Stimulated activated naive CD8-positive, alpha-beta T cell treated with anti-CD3 and anti-CD28 coated beads, Interleukin-15, Interleukin-2, amounts not matched to agents 100 U/mL and 50 U/mL, for 24 hours (primary cell): ENCODE measurements at places on chromosomes 6 and 20.

GRCh38 chr6:118869350-118869749, 24.6 kb upstream of the ASF1A start:
- DNase-seq: no peak

DNA sequence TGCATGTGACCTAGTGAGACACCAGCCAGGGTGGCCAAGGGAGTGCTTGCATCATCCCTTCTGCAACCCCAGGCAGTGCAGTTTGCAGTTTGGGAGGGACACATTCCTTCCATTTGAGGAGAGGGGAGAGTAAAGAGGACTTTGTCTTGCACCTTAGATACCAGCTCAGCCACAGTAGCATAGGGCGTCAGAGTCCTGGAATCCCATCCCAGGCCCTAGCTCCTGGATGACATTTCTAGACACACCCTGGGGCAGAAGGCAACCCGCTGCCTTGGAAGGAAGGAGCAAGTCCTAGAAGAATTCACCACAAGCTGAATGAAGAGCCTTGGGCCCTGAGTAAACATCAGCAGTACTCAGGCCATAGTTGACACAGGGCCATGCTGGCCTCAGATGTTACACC, 680.4 kb upstream of the IMPG1 start:
- DNase-seq: no peak

- DNase-seq: no peak
Measured at GRCh38 chr20:50054626-50055511, 58.1 kb downstream of the UBE2V1 start.

GRCh38 chr20:64093013-64093503, 8.9 kb upstream of the LKAAEAR1 start:
- no peak for DNase-seq

DNA sequence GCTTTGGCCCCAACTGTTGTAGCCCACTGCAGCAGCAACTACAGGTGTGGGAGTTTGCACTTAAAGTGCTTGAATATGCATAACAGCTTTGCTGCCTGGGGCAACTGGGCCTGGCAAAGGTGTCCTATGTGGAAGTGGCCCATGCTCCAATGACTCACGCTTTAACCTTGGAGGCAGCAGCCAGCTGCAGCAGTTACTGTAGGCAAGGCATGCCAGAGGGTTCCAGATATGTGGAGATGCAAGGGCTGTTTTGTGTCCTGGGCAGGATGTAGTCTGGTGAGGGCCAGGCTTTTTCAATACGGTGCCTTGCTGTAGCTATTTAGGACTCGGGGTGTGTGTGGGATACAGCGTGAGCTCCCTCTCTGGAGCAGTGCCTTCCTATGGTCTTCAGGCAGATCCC, 150.3 kb downstream of the NKAIN2 start:
- DNase-seq: no peak

DNA sequence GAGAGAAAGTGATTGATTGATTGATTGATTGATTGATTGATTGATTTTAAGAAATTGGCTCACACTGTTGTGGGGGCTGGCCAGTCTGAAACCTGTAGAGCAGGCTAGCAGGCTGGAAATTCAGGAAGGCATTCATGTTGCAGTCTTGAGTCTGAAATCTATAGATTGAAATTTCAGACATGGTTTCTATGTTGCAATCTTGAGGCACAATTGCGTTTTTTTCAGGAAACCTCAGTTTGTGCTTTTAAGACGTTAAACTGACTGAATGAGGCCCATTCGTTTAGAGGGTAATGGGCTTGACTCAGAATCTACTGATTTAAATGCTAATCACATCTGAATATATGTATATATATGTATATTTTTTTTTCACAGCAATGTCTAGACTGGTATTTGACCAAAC, 106.3 kb downstream of the STXBP5 start:
- DNase-seq: no peak

DNA sequence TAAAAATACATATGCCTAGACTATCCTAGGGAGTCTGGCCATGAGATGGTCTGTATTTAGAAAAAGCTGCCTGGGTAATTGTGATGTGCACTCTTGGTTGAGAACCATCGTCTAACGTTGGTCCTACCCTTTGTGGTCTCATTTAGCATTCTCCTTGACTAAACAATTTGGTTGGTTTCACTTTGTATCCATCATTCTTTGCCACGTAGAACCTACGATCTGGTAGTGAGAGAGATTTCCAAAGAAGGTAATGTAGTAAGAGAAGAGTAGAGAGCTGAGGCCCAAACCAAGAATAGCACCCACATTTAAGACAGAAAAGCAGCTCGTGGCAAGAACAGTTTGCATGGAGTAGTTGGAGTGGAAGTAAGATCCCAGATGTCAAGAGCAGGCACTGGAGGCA, 219.8 kb downstream of the TMEM200A start:
- no peak for DNase-seq

- no peak for DNase-seq
Measured at GRCh38 chr20:58718729-58719128, 26.1 kb downstream of the NPEPL1 start.

DNA sequence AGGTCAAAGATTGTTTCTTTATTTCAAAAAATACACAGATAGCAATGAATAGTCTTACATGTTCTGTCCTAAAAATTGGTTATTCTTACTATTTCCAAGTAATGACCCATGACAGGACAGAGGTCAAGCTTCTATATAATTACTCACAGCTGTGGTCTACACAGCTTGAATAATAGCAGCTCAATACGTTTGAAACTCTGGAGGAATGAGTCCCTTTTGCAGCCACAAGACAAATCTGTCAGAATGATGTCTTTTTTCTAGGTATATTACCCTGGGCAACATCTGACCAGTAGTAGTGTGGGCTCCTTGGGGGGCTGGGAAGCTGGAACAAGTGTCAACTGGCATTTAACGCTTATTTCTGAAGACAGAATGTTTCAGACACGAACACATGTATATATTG, 84.9 kb upstream of the HTR1B start:
- no peak for DNase-seq

DNA sequence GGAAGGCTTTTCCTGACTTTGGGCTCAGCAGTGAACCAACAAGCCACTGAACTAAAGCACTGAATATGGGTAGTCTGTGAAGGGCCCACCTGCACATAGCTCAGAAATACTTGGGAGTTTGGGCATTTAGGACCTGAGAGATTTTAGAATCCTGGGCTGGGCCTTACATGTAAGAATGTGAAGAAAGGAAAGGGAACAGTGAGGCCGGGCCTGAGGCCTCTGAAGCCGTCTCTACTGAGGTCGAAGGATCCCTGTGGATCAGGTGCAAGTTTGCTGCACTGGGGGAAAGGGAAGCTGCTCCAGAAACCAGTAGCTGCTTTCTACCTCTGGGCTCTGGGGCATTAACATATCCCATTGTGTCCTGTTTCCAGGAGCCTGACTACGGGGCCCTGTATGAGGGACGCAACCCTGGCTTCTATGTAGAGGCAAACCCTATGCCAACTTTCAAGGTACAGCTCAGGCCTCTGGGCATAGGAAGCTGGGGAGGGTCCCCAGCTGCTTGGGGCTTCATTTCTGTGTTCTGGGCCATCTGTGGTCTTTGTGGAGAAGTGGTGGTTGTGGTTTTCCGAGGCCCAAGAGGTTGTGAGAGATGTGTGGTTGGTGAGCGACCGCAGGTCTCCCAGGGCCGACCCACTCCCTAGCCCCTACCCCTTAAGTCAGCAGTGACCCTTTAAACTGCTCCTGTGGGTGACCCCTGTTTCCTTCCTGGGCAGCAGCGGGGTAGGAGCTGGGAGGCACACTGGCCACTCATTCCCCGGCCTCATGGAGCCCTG, 30.3 kb downstream of the PLCG1 start:
- DNase-seq: no peak

GRCh38 chr20:20683020-20683419, 29.4 kb downstream of the RALGAPA2 start:
- DNase-seq: no peak

DNA sequence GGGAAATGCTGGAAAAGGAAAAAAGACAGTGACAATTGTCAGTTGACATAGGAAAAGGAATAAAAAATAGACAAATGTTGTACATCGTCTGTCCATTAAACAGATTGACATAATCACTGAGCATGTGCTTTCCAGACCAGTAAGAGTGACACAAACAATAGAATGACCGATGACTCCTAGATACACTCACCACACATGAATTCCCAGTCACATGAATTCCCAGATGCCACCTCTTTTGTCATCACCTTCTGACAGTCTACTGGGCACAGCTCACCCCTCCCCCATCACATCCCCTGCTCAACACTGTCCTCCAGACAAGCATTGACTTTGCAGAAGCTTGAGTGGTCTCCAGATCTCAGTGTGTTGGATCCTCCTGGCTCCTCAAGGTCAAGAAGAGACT, 25.9 kb downstream of the POM121L2 start:
- DNase-seq: no peak

DNA sequence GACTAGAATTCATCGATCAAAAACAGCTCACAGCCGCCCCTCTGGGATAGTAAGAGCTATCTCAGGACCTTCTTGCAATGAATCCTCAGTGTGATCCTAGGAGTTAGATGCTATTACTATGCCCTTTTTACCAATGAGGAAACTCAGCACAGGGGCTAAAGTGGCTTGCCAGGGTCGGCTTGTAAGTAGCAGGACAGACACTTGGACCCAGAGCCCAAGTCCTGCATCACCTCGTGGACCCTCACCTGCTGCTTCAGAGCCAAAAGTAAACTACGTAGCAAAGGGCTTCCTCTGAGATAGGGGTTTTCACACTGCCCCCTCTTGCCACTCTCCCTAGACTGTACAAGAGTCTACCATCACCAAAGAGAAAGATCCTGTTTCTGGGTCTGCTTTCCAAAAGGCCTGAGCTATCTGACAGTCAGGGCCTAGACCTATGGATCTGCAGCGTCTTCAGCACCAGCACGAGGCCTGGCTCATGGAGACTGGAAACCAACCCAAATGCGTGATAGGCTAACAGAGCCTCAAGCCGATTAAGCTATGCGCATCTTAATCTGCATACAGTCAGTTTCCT, 172.3 kb downstream of the ANKRD60 start:
- no peak for DNase-seq

GRCh38 chr20:45070932-45071632, 29.8 kb downstream of the KCNS1 start:
- no peak for DNase-seq

- DNase-seq: no peak
Measured at GRCh38 chr20:48069596-48069995, 284.3 kb upstream of the SULF2 start.

DNA sequence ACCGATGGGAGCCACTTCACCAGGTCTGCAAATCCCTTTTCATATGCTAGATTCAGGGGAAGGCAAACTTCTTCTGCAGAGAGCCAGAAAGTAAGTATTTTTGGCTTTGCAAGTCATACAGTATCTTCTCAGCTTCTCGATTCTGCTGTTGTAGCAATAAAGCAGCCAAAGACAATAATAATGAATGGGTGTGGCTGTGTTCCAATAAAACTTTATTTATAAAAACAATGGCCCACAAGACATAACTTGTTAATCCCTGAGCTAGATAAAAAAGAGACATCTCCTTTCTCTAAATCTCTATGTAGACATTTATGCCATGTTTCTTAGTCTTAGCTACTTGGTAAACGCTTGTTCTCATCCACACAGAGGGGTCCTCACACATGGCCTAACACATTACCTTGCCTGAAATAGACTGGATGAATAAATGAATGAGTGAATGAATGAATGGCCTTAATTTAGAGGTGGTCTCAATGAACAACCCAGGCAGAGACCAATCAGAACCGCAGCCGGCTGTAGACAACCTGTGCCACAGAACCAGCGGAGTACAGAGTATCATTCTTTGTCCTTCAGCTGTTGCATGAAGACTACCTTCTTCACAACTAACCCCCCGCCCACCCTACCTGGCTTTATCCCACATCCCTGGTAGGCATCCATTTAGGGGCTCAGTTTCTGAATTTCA, 13.5 kb upstream of the PREX1 start:
- DNase-seq: no peak

DNA sequence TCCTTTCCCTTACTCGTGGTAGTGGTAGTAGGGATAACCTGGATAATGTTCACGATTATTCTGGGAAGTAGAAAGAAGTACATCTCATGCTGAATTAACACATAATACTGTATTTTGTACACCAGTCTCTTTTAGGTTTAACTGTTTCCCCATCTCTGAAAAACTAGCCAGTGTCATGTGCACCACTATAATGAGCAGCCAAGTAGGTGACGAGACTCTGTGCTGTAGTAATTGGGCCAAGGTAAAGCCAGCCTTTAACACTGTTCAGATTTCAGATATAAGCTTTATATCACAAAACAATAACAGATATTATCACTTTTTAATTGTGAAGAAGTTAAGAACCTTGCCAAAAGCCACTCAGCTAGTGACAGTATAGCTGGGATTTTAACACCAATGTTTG, 100.9 kb upstream of the ENPP5 start:
- no peak for DNase-seq

- no peak for DNase-seq
Measured at GRCh38 chr20:6333110-6333509, 210.3 kb upstream of the FERMT1 start.

DNA sequence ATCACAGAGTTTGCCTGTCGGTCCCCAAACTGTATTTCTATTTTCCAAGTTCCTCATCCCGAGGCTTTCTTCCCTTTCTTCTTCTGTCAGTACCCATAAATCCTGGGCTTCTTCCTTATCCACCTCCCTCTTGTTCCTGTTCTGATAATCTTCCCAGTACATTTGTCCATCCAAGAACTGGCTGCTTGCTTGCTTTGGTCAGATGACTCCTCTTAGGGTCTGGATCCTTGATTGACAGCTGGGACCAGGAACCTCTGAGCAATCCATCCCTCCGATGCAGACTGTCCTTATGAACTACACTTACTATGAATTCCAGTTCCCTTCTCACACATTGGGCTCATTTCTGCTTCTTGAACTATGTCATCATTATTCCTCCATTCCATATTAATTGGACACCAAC, 275.3 kb upstream of the CITED2 start:
- DNase-seq: no peak

- no peak for DNase-seq
Measured at GRCh38 chr6:7684076-7684475, 41.8 kb upstream of the BMP6 start.

- no peak for DNase-seq
Measured at GRCh38 chr6:116210750-116211425, 43.0 kb downstream of the TSPYL4 start.

DNA sequence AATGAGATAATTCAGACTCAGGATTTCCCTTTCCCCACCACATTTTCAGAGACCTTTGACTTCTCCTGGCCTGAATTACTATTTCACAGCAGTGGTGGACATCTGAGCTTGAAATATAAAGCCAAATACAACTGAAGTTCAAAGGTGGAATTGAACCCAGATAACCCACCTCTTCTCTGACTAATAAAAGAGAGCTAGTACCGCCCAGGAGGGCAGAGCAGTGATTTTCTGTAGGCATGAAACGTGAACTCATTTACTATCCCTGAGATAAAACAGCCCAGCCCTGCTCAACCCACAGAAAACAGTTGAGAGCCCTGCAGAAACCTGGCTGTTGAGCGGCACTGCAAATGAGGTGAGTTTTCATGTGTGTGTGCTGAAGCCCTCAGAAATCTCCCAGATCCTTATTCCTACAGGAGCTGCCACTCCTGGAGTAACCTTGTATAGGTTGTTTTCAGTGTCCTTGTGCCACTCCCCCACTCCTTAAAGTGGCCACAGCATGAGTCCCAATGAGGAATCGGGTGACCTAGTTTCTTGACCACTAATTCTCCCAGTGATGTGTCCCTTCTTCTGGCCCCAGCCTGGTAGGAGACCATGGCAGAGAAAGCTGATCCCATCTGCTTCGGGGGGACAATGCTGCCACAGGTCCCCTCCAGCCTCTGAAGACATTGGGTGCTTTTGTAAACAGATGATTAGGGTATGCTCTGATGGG, 99.2 kb downstream of the NOL4L start:
- DNase-seq: no peak

GRCh38 chr20:19408971-19409370, 196.5 kb downstream of the SLC24A3 start:
- DNase-seq: no peak
